ENCODE measurements at places on chromosomes 5 and 9.
A peak's percentile ranks its signal among the peaks of the same experiment; 100 is the strongest.

- peak; percentile 52 for DNase-seq
These were observed 851 bp downstream of the NACC2 start for GRCh38 chr9:136093995-136094881.

DNA sequence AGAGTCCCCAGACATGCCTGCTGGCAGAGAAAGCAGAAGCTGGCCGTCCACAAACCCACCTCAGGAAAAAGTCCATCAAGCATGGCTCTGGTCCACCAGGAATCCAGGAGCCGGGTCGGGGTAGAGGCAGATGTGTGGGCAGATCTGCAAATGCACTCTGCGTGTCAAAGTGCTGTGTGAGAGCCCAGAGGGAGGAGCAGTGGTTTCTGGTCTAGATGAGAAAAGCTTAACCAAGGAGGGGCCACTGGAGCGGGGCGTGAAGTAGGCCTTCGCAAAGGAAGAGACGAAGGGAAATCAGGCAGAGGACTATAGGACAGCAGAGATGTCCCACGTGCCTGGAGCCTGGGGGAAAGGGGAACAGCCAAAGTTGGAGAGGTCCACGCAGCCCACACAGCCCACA lies 40.0 kb downstream of the TTLL11 start:
- DNase-seq = no peak

DNA sequence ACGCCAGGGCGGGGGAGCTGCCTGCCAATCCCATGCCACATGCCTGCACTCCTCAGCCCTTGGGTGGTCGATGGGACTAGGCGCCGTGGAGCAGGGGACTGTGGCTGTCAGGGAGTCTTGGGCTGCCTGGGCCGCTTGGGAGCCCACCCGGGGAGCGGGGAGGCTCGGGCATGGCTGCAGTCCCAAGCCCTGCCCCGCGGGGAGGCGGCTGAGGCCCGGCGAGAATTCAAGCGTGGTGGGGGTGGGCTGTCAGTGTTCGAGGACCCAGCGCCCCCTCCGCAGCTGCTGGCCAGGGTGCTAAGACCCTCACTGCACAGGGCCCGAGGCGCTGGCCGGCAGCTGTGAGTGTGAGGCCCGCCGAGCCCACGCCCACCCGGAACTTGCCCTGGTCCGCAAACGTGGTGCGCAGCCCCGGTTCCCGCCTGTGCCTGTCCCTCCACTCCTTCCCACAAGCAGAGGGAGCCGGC lies 83.2 kb upstream of the DMRTA1 start:
- no peak for DNase-seq

DNA sequence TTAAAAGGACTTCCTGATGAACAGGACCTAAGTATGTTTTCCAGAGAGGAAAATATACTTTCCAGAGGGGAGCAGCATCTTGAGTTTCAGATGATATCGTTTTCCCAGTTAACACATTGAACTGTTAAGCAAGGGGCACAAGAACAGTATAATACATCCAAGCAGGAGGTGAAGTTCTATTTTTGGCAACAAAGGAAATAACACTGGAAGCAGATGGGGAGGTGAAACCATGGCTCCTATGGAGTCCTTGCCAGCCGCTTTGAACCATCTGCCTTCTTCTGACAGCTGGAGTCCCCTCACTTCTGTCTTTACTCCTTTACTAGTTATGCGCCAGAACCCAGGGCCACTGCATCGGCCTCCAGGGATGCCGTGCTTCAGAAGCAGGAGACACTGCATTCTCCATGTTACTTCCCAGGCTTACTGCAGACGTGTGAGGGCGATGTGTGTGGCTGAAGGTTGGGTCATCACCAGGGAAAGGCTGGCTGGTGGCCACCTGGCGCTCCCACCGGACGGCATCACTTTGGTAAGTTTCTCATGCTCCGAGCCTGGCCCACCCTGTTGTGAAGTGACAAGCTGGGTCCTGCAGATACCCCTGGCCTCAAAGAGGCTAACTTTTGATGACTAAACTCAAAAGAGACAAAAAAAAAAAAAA lies 77.8 kb downstream of the TTLL11 start:
- DNase-seq = no peak

- no peak for DNase-seq
These were observed 41.3 kb downstream of the IRX2 start for GRCh38 chr5:2709976-2710689.

DNA sequence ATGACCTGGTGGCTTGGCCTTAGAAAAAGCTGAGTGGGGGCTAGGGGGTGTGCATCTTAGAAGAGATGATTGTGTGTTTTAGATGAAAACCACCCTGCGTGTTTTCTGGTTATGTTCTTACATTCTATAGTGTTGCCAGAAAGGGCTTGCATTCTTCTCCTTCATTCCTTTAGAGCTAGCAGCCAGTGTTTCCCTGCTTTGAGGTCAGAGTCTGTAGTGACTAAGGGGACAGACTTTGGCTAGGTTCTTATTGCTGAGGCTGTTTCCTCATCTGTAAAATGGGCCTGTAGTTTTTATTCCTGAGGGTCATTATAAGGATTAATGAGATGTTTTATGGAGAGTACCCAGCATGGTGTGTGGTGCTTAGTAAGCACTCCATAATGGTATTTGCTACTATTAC lies 6.4 kb downstream of the MAST4 start:
- DNase-seq = no peak
